CD4-positive, alpha-beta T cell treated with Interleukin-6 for 4 hours (primary cell): ENCODE measurements at places on chromosomes 2 and 18.

GRCh38 chr2:132668189-132668823 is 1.7 kb downstream of the LYPD1 start:
- DNase-seq = no peak

- DNase-seq = no peak
These were observed 34.2 kb upstream of the YPEL5 start for GRCh38 chr2:30112561-30112960.

GRCh38 chr2:241535871-241536655 is 22.5 kb upstream of the BOK start:
- DNase-seq = no peak

GRCh38 chr2:11679486-11680181 is 9.6 kb upstream of the NTSR2 start:
- DNase-seq = no peak

- DNase-seq = no peak
These were observed 35.2 kb upstream of the KLF11 start for GRCh38 chr2:10007921-10008808.
